RKO (cell line): ENCODE measurements at places on chromosomes 7 and 10.

DNA sequence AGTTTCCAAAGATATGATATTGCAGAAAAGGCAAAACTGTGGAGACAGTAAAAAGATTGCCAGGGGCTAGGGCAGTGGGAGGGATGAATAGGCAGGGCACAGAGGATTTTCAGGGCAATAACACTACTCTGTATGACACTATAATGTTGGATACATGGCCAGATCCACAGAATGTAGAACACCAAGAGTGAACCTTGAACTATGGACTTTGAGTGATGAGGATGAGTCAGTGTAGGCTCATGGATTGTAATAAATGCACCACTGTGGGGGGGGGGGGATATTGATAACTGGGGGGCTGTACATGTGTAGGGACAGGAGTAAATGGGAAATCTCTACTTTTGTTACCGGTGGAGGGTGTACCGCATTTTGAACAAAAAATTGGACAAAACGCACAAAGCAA lies 77.4 kb downstream of the ALOX5 start:
- peak; percentile 12 for DNase-seq

DNA sequence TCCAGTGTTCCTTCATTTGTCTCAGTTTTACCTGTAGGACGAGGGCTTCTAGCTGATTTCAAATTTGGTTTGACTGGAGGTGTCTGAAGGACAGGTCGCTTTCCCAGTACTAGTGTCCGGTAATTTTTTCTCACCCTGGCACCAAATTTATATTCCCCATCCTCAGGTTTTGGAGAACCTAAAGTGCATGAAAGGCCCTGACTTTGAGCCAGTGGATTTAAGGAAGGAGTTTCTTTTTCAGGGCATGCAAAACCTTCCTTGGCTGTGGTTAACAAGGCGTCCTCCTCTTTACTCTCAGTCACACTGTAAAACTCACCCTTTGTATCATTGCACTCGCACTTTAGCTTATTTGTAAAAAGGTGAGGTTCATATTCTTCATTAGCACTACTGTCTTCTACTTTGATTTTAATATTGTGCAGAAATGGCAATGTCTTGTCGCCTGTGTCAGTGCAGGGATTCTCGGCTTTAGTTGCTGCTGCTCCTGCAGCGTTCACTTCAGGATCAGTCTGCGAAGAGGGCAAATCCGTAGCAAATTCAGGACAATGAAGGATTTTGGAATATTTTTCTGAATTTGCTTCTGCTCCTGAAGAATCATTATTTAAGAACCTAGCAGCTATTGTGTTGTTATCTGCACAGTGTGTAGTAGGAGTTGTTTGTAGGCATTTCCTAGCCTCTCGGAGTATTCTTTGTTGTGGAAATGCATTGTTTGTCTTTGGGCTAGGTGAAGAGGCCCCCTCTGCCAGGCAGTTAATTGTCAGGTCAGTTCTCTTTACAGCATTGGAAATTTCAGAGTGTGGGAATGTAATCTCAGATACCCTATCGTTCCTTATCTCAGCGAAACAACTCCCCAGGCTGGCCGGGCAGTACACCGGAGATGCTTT lies 9.9 kb downstream of the SKIDA1 start:
- no peak for DNase-seq

DNA sequence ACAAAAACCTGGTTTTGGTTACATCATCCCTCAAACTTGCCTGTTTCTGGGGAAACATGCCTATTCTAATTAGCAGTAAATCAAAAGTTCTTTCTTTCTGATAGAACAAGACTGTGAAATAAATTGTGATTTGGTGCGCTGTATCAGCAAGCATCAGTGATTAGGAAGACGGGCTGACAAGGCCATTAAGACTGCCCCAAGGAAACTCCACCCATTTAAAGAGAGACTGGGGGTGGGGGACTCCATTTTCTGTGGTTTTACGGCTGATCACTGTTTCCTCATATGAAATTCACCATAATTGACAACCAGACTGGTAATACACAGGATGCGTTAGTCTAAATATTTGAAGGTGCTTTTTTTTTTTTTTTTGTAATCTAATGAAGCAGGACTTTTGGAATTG lies 68.7 kb downstream of the MBL2 start:
- no peak for DNase-seq

GRCh38 chr7:50068026-50068425 lies 25.0 kb downstream of the ZPBP start:
- peak; percentile 14 for DNase-seq

DNA sequence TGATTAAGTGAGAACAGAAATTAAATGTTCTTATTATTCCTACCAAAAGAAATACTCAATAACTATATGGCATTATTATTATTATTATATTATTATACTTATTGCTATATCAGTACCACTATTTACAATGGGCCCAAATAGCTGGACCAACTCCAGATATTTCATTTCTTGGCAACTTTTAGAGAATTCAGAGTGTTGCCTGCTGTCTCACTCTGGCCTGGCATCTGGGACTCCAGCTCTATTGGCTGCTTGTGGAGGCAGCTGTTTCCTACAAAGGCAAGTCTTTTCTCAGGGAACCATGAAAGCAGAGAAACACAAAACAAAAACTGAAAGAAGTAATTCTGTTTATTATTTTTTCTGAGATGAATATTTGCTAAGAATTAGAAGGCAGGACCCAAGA lies 105.1 kb upstream of the SORCS1 start:
- DNase-seq: no peak

GRCh38 chr10:89465196-89465595 lies 50.8 kb downstream of the IFIT5 start:
- DNase-seq: no peak

- peak; percentile 94 for DNase-seq
Observed at GRCh38 chr10:33134011-33134751, 176.2 kb upstream of the ITGB1 start.
